ENCODE measurements at places on chromosomes 16 and 17. TPM values are rescaled to one million over a fixed set of nuclear protein-coding genes. Genes with fewer than 3 reads are reported as not detected.

Gene CLCN7
- 195 TPM for total RNA-seq

GRCh38 chr16:81181013-81181720 is 57.3 kb upstream of the BCO1 start:
- peak; percentile 68 for DNase-seq

DNA sequence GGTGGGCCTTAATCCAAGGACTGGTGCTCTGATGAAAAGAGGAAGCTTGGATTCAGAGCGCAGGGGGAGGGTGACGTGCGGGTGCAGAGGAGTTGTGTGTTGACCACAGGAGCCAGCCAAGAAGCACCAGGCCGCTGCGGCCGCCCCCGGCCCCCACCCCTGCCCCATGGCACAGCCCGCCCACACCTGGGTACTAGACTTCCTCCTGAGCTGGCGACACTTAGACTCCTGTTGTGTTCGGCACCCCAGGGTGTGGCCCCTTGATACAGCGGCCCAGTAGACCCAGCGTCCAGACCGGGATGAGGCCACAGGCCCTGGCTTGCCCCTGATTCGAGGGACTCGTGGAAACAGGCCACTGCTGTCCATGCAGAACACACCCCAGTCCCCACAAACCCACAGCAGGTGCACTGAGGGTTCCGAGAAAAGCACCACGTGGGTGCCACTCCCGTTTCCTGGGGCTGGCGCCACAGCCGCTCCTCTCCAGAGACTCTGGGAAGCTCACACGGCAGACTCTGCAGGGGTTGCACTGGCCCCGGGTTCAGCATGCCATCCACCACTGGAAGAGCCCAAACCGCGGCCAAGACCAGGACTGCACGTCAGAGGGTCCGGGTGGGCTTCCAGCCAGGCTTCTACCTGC is 5.7 kb upstream of the SNAI3 start:
- no peak for DNase-seq

GRCh38 chr17:1735834-1736347 is 6.8 kb upstream of the SERPINF2 start:
- DNase-seq = no peak

Gene VAT1L
- not detected for total RNA-seq

Gene CLEC19A
- not detected for total RNA-seq

DNA sequence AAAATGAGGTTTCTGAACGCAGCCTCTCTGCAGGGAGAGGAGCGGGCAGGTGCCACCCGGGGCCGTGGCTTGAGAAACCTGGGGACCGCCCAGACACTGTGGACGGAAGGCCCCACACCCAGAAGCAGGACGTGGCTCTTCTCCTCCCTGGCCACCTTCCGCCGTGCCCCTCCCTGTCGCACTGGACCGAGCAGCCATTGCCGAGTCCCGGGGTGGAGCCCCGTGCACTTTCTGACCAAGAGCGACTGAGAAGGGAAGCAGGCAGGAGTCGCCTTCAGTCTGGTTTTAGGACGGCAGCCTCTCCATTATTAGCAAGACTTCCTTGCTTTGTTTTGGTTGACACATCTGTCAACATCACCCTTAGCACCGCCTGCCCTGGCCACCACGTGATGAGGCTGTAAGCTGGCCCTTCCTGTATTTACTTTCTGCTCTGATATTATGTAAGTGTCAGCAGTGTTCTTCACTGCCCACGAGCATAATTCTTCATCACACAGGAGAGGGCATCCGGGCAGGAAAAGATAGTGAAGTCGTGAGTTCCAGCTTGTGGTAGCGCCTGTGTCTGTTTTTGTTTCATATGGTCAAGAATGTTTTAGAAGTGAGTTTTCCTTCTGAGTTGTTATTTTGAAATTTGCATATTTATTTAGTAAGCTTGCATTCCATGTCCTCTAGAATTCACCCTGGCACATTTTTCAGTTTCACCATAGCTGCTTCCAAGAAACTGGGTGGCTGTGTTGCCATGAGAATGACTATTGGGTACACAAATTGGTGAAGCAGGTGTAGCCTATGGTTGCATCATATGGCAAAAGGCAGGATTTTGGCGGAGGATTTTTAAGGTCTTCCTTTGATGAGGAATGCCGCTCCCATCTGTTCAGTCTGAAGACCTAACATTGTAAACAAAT is 1.0 kb downstream of the HERPUD1 start:
- DNase-seq = peak; percentile 88

- no peak for DNase-seq
Observed at GRCh38 chr17:66807182-66807581, 27.7 kb upstream of the CACNG5 start.

Gene OSBPL7
- 4.2 TPM for total RNA-seq

- DNase-seq = no peak
Observed at GRCh38 chr16:75207831-75208230, 870 bp upstream of the CTRB2 start.

DNA sequence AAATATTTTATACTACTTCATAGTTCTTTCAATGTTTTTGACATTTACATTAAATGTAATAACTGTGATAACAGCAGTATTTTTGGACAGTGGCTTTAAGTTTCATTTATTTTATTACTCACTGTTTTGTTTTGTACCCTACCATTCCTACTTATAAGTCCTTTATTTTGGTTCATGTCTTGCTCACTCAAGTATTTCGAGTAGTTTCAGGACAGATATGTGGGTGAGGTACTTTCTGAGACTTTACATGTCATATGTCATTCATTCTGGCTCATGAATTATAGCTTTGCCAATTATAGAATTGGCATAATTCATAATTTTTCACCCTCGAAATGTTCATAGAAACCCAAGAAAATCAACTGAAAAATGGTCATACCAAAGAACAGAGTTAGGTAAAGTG is 44.4 kb downstream of the PIK3R5 start:
- no peak for DNase-seq

Gene SLC2A4
- total RNA-seq = 2.3 TPM

Gene TOP2A
- total RNA-seq = 133 TPM

GRCh38 chr17:17363638-17364337 is 60.6 kb downstream of the NT5M start:
- DNase-seq = no peak

GRCh38 chr16:88743693-88744576 is 37.6 kb downstream of the CTU2 start:
- DNase-seq = peak; percentile 75
